AML-193 (cell line): ENCODE measurements at places on chromosomes 6 and 20.

DNA sequence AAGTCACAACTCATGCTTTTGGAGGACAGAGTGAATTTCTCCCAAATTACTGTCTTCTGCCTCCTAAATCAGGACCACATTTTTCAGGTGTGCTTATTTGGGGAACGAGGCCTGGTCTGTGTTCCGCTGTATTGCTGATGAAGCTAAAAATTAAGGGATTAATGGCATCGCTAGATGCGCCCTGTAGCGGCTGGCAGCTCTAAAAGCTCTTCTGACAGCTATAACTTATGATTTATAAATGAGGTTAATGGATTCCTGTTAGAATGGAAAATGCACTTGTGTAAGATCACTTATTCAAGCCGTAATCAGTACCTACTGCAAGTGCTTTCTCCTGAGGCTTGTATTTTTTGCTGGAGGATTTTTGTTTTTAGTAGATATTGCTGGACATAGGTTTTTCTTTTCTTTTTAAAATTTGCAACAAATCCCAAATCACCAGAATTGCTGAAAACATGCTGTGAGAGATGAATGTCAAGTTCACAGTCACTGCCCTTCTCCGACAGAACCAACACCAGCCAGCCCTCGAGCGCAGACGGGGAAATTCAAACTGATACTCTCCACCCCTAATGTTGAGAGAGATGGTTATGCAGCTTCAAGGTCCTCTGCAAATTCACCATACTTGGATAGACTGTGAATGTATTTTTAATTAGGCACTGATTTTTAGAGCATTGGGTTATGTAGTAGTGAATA lies 49.1 kb downstream of the AKAP12 start:
- DNase-seq: no peak

GRCh38 chr20:48745330-48745729 lies 82.5 kb downstream of the PREX1 start:
- no peak for DNase-seq

DNA sequence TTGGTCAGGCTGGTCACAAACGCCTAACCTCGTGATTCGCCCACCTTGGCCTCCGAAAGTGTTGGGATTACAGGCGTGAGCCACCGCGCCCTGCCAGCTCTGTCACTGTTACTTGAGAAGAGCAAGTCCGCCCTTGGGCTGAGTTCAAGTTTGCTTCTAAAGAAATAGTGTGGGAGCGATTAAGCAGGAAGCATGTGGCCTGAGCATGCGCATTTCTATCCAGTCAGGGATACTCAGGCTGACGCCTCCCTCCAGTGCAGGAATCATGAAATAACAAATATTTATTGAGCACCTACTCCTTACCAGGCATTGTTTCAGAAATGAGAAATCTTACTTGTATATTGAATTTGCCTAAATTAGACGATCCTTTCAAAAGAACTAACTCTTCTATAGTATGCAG lies 166.2 kb downstream of the EDN1 start:
- DNase-seq: no peak

DNA sequence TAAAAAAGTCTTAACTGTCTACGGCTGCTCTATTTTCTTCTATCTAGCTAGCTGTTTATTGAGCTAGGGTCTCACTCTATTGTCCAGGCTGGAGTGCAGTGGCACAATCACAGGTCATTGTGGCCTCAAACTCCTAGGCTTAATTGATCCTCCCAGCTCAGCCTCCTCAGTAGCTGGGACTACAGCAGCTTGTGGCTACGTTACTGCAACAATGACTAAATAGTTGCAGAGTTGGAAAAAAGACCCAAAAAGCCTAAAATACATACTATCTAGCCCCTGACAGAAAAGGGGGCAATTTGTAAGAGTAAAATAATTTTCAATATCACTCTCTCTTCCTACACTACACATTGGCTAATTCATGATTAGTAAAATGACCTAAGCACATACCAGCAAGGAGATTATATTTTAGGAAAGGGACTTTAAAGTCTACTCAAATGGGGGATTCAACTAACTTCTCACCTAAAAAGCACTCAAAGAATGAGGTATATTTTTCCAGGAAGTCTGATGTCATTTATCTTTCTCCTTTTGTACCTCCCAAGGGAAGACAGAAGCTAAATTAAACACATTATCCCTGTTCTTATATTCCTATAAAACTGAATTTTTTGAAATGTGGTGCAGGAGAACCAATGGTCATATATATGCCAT lies 82.8 kb downstream of the ZMYND8 start:
- no peak for DNase-seq

- DNase-seq: no peak
Observed at GRCh38 chr20:63976980-63977738, 2.3 kb downstream of the SAMD10 start.

- DNase-seq: no peak
Observed at GRCh38 chr6:148004651-148005050, 338.0 kb upstream of the SASH1 start.

GRCh38 chr6:35678021-35678654 lies 10.6 kb downstream of the FKBP5 start:
- DNase-seq: no peak

- no peak for DNase-seq
Observed at GRCh38 chr6:107458672-107459282, 587 bp downstream of the PDSS2 start.

DNA sequence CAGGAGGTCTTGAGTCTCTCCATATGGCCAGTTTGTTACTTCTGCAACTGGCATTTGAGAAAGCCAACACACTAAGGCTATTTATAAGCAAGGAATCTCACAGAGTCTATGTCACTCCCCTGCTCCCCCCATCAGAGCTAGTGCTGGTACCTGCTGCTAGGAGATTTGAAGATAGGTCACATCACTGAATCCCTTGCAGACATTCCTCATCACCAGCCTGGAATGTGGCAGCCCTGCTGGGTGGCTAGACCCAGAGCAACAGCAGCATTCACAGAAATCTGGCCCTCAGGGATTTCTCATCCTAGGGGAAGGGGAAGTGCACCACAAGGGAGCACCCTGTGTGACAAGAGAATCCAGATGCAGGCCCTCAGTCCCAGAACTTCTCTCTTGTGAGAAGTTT lies 672.1 kb downstream of the HACE1 start:
- no peak for DNase-seq

- DNase-seq: no peak
Observed at GRCh38 chr6:143621876-143622605, 55.7 kb upstream of the PHACTR2 start.

- no peak for DNase-seq
Observed at GRCh38 chr20:62752671-62753501, 43.4 kb upstream of the MRGBP start.

- peak; percentile 99 for DNase-seq
Observed at GRCh38 chr6:14452567-14453527, 335.3 kb downstream of the CD83 start.

DNA sequence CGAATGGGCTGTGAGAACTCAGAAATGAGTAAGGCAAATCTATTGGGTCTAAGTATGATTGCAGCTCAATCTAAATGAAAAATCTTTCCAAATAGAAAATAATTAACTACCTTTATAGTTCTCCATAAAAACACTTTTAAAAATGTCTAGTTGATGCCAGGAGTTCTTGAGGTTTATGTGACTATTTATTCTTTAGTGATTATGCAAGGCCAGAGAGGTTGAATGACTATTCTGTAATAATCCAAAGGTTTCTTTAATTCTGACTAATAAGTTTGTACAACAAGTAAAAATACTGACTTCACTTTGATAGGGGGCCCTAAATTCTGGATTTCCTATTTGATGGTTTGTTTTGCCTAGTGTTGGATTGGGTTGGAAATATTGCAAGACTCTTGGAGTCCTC lies 461.2 kb downstream of the EPM2A start:
- DNase-seq: no peak

- peak; percentile 77 for DNase-seq
Observed at GRCh38 chr20:48827855-48828733, at the start of gene PREX1. PREX1 (minus strand) TSS chr20:48827999; CDS start chr20:48827860, 139 bp downstream.

DNA sequence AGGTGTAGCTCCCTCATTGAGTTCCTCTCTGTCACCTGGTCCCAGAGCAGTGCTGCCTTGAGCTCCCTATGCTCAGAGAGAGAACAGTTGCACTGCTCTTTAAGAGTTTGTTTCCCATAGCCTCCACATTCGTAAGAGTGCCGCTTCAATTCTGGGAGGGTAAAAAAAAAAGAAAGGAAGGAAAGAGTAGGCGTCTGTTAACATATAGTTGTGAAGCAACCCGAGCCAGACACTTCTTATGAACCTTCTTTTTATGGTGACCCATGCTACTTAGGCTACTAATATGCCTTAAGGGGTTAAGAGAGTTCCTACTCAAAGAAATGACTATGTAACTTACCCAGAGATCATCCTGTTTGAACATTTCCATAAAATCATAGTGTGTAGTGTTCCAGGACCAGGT lies 4.3 kb upstream of the ARG1 start:
- no peak for DNase-seq

DNA sequence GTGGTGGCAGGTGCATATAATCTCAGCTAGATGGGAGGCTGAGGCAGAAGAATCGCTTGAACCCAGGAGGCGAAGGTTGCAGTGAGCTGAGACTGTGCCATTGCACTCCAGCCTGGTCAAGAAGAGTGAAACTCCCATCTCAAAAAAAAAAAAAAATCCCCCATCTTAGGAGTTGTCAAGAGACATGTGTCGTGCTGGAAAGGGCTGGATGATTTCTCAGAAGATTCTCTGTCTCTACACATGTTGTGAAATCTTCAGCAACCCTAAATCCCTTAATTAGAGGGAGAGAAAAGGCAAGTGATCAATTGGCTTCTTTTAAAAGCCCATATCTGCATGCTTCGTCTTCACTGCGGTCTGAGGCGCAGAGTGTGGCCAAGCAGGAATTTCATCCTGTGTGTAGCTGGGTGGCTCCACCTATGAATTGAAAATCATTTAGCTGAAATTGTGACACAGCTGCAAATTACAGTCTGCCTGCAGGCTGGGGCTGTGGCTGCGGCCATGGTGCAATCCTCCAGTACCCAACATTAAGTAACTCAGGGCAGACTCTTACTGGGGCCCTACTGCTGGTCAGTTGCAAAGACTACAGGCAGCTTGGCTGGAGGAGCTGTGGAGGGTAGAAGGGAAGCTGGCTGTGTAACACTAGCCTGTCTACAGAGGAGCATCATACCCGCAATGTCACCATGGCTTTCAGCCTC lies 3.2 kb upstream of the TGM3 start:
- DNase-seq: peak; percentile 97

DNA sequence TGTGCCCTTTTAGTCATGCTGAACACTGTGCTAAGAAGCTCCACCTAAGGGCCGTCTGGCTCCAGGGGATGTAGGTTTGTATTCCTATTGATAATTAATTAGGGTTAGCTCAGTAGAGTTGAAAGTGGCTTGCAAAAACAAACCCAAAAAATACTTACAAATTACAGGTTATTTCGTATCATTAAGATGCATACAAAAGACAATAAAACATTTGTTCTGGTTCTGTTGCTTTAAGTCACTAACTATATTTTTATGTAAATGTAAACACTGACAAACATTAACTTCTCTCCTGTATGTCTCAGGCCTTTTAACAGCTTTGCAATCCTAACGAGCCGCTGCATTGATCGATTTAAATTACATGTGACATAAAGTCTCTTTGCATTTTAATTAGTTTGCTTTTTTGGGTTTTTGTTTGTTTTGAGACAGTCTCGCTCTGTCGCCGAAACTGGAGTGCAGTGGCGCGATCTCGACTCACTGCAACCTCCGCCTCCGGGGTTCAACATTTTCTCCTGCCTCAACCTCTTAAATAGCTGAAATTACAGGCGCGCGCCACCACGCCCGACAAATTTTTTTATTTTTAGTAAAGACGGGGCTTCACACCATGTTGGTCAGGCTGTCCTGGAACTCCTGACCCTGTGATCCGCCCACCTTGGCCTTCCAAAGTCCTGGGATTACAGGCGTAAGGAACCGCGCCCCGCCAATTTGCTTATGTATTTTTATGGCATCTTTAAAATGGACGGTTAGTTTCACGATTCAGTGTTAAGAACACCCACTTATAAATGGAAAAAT lies 110.9 kb downstream of the HFE start:
- no peak for DNase-seq

DNA sequence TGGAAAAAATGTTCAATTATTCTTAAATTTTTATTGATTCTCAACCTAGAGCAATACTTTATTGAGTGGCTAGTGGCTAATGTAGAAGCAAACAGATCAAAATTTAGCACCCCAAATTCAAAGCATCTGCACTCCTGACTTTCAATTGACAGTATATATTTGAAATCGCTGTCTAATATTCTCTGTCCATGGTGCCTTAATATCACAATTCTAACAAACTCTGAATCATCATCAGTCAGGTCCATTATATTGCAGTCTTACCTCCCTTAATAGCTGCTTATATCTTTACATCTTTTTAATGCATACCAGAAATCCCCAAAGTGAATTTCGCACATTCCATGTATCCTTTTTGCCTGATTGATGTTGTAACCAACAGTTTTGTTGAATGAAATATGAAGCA lies 134.9 kb downstream of the THEMIS start:
- no peak for DNase-seq

GRCh38 chr6:71324194-71324785 lies 35.7 kb downstream of the OGFRL1 start:
- DNase-seq: no peak

DNA sequence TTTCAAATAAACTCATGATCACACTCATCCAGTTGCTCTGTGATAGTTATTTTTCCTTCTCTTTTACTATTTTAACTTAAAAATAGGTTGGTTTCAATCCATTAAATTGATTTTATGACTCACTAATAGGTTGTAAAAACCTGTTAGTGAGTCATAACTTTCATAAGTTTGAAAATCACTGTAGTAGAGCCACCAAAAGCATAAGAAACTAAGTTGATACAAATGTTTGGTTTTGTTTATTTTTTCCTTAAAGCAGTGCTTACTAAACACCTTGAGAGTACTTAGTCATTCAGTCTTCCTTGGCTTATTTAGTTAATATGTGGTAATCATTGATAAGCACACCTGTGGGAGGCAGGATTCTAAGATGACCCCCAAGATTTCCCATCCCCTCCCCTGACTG lies 312.1 kb upstream of the MAN1A1 start:
- no peak for DNase-seq

DNA sequence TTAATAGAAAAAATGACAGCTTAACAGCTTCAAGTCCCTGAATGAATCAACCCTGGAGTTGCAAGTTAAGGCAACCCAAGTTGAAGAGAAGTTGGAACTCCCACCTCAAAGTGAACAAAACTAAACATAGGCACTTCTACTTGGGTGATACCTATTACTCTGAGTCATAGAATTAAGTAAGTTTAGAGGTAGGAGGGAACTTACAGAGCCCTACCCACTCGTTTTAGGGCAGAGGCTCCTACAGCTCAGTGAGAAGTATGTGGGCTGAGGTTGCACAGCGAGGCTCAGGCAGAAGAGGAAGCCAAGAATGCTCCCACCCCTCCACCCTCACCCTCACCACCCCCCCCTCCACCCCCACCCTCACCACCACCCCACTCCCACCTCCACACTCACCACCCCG lies 42.2 kb downstream of the NFATC2 start:
- peak; percentile 12 for DNase-seq

GRCh38 chr6:453152-453551 lies 61.6 kb downstream of the IRF4 start:
- DNase-seq: no peak

- DNase-seq: no peak
Observed at GRCh38 chr6:93624408-93624807, 205.0 kb upstream of the EPHA7 start.

DNA sequence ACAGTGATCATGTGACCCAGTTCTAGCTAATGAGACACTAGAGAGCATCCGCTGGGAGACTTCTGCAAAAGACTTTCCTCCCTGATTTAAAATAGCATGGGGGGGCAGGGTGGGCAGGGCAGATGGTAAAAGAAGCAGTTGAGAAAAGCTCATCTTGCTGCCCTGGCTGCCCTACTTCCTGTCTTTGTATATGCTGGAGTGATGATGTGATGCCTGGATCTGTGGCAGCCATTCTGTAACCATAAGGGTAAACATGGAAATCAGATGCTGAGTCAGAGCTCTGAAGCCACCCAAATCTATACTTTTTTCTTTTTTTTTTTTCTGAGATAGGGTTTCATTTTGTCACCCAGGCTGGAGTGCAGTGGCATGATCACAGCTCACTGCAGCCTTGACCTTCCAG lies 25.4 kb downstream of the ZFP64 start:
- no peak for DNase-seq
